ENCODE measurements at places on chromosomes 2 and 18.

GRCh38 chr2:1169291-1169949 is 218.8 kb downstream of the SNTG2 start:
- DNase-seq, result no peak

- DNase-seq, result no peak
Measured at GRCh38 chr2:134269972-134270735, 16.3 kb downstream of the MGAT5 start.

DNA sequence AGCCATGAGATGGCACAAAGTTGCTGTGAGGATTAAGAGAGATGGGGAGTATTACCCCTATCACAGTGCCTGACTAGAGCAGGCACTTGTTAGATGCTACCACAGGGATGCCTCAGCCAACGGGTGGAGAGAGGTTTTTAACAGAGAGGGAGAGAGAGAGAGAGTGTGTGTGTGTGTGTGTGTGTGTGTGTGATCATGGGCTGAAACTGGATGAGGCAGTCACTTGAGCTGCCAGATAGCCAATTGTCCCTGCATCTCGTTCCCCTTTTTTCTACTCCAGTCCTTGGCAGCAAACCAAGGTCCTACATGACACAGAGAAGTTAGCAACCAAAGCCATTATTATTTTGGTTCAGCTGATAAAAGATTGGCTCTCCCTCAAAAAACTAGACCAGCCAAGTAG is 3.0 kb downstream of the CD8A start:
- no peak for DNase-seq

DNA sequence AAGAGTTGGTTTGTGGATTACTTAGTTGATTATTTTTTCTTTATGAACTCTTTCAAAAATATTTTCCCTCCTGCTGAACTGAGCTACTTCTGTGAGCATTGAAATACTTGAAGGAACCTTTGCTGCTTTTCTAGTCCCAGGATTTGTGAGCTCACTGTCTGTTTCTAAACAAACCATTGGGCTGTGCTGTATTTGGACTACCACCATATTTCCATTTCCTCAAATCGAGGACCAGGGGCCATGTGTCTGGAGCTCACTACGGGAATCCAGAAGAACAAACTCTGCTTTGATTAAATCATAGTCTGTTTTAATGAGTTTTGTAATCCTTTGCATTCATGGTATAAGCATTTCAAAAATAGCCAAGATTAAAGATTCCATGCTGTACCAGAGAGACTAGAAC is 1.3 kb downstream of the MRPL33 start:
- DNase-seq, result no peak

DNA sequence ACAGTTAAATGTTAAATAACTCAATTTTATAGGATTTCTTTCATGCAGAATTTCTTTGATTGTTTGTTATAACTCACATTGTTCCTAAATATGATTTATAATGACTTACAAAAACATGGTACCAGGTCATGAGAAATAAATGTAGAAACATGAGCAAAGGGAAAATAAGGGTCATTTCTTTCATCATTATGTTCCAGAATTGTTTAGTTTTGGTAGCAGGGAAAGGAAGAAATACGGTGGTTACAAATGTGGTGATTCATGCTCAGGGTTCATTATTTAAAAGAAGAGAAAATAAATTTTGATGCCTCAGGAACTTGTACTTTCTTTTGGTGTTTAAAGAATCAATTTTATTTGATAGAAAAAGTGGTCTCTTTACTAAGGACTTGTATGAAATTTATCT is 4.4 kb downstream of the LYPD6B start:
- no peak for DNase-seq

DNA sequence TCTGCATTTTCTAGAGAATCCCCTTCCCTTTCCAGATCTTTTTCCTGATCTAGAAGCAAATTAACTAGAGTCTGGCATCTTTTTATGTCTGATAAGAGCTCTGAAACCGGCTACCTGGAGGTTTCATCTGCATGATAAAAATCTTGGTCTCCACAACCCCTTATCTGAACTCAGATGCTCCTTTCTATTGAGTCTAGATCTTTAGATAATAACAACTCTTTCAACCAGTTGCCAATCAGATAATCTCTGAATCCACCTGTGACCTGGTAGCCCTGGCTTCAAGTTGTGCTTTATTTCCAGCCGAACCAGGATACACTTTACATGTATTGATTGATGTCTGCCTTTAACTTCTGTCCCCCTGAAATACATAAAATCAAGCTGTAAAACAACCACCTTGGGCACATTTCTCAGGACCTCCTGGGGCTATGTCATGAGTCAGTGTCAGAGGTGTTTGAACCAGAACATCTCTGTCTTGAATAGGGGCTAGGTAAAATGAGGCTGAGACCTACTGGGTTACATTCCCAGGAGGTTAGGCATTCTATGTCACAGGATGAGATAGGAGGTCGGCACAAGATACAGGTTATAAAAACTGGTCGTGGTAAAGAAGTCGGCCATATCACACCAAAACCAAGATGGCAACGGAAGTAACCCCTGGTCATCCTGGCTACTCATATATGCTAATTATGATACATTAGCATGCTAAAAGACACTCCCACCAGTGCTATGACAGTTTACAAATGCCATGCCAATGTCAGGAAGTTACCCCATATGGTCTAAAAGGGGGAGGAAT is 20.8 kb downstream of the RALBP1 start:
- DNase-seq, result no peak

- no peak for DNase-seq
Measured at GRCh38 chr2:35582637-35583036, 772.9 kb upstream of the CRIM1 start.

GRCh38 chr18:46062781-46063180 is 9.3 kb downstream of the PSTPIP2 start:
- DNase-seq, result no peak

DNA sequence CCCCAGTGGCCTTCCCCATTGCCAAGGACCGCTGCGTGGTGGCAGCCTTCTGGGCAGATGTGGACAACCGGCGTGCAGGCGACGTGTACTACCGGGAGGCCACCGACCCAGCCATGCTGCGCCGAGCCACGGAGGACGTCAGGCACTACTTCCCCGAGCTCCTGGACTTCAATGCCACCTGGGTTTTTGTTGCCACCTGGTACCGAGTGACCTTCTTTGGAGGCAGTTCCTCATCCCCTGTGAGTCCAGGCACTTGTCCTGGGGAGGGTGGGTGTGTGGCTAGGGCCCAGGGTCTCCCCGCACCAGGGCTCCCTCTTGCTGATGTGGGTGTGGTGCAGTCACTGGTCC is 31.9 kb downstream of the SNED1 start:
- DNase-seq, result no peak

GRCh38 chr18:12774982-12775381 is 72.1 kb downstream of the PSMG2 start:
- no peak for DNase-seq

GRCh38 chr2:100752628-100753333 is 67.2 kb upstream of the NPAS2 start:
- DNase-seq, result no peak

GRCh38 chr2:96739076-96739632 is 710 bp downstream of the LMAN2L start:
- no peak for DNase-seq

DNA sequence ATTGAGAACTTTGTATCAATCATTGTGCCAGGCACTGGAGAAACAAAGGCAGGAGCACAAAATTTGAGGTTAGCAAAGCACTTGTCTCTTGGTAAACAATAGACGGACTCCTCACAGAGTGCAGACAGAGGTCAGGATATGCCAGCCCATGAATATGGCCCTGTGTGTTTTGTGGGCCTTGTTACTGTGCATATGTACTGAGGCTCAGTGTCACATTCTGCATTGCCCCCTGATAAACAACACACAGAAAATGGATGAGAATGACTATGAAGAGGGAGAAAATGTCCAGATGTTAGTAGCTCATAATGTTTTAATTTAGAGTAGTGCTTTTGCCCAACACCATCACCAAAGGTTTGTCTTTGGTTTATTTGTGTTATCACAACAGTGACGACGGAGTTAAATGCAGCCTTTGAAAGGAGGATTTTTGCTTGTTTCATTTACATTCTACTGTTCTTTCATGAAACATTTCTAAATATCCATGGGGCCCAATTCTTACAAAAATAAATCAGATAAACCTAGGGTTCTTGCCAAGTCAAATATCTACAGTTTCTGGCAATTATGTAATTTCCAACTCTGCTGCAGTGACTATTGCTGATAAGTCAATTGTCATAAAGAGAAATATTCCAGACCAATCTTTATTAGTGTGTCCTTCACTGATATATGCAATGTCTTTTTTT is 14.6 kb upstream of the NT5C1B start:
- no peak for DNase-seq

GRCh38 chr2:67498931-67499330 is 101.8 kb downstream of the ETAA1 start:
- DNase-seq, result no peak

DNA sequence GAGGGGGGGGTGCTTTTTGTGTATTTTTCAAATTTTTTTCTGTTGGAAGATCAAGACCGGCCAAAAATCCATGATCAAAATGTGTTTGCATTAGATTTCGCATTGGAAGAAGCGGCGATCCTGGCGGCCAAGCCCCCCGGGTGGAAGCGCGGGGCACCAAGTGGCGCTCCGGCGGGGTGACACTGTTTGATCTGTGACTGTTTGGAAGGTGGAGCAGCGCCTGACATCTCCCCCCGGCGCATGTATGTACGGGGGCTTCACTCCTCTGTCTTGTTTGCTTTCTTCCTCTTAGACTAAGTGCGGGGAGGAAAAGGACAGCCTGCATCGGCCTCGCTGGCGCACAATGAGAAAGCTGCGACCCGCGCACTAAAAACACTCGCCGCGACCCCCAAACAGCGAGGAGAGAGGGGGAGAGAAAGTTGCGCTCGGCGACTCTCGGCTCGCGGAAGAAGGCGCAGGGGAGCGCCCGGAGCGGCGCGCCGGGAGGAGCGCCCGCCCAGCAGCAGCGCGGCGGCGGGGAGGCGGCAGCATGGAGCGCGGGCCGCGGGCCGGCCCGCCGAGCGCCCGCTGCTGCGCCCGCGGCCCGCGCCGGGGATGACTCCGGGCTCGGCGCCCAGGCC is 515 bp downstream of the TSHZ1 start:
- DNase-seq, result no peak

- DNase-seq, result no peak
Measured at GRCh38 chr2:88254437-88255091, 84.4 kb downstream of the THNSL2 start.

GRCh38 chr2:73963385-73964120 is 21.2 kb upstream of the TET3 start:
- DNase-seq, result no peak

DNA sequence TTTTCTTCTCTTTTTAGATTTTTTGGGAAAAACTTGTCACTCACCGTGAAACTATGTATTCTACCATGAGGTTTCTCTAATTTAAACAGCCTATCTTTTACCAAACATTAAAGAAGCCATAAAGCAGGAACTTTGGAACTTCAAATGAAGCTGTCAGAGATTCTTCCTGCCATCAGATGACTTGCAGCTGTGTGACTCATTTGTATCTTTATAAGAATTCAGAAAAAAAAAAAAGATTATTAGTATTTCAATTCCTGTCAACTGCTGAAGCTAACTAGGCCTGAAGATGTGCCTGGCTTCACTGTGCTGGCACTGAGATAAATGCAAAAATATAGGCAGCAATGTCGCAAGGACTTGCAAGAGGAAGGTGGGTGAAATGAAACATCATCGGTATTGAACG is 1399.1 kb upstream of the PIK3C3 start:
- no peak for DNase-seq

- DNase-seq, result no peak
Measured at GRCh38 chr2:174918886-174919526, 86.2 kb downstream of the CHN1 start.

GRCh38 chr2:179963626-179964025 is 43.5 kb downstream of the CWC22 start:
- no peak for DNase-seq

DNA sequence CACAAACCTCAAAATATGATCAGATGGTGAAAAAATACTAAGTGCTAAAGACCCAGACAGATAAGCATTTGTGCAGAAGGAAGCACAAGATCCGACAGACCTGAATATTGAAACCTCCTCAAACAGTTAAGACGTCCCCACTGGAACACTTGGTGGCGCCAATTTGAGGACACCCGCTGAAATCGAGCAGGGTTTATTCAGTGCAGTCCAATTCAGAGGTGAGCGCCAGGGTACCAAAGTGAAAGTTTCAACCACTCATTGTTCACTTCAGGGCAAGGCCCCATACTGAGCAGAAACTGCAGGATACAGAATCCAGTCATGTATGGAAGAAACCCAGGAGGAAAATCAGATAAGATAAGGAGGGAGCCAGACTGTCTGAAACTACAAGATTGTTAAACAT is 417.6 kb downstream of the LRRTM4 start:
- DNase-seq, result no peak

- DNase-seq, result peak; percentile 45
Measured at GRCh38 chr2:230824406-230824978, 40.2 kb upstream of the ITM2C start.

- no peak for DNase-seq
Measured at GRCh38 chr2:121735518-121736074, 1.1 kb downstream of the NIFK start.

DNA sequence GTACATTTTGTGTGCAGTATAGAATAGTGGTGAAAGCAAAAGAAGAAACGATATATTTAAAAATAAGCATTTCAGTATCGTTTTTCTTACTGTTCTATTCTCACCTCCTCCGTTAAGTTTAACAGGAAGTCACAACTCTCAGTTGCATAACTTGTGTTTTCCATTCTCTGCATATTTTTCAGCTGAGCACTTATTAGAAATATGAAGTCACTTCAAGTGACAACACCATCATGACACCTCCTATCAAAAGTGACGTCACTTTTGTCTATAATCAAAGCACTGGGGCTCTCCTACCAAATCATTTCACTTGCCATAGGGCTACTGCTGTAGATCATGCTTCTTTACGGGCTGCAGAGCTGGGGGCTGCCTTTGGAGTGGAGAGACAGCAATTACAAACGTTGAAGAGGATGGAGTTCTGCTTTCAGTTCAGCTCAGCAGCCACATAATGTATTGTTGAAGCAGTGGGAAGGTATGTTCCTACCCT is 36.3 kb downstream of the STAT4 start:
- DNase-seq, result no peak

DNA sequence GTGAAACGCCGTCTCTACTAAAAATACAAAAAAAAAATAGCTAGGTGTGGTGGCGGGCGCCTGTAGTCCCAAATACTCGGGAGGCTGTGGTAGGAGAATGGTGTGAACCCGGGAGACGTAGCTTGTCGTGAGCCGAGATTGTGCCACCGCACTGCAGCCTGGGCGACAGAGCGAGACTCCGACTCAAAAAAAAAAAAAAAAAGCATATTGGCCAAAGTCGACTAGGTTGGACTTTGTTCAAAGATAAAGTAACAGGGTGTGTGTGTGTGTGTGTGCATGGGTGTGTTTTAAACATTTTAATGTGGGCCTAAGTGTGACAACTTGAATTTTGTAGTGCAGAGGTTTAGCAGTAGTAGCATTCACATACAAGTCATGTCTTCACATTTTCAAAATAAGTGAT is 11.7 kb downstream of the GEMIN6 start:
- DNase-seq, result no peak

- no peak for DNase-seq
Measured at GRCh38 chr2:188158337-188159100, 133.2 kb upstream of the GULP1 start.

- DNase-seq, result no peak
Measured at GRCh38 chr18:38033282-38033681, 467.7 kb upstream of the CELF4 start.
